Stimulated activated naive CD8-positive, alpha-beta T cell treated with anti-CD3 and anti-CD28 coated beads, Interleukin-15, Interleukin-2, amounts not matched to agents 100 U/mL and 50 U/mL, for 24 hours (primary cell): ENCODE measurements at places on chromosomes 16 and 17.

DNA sequence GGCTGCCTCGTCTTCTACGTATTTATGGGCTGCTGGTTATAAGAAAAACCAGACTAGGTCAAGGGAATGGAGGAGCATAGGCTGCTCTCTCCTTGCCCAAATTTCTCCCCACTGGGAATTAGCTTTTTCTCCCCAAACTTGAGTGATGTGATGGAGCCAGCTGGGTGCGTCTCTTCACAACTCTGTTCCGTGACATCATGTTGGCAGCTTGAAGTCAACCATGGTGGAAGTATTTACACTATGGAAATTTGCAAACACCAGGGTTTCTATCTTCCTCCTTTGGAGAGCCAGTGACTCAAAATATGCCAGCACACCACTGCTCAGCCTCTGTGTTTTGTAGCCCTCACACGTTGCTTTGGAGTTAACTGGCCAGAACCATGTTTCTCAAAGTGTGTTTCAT, 78.1 kb downstream of the OR1D5 start:
- DNase-seq = no peak

GRCh38 chr17:60354223-60354622, 37.7 kb downstream of the USP32 start:
- DNase-seq = no peak

GRCh38 chr16:49531931-49532840, 158.6 kb downstream of the C16orf78 start:
- DNase-seq = no peak

DNA sequence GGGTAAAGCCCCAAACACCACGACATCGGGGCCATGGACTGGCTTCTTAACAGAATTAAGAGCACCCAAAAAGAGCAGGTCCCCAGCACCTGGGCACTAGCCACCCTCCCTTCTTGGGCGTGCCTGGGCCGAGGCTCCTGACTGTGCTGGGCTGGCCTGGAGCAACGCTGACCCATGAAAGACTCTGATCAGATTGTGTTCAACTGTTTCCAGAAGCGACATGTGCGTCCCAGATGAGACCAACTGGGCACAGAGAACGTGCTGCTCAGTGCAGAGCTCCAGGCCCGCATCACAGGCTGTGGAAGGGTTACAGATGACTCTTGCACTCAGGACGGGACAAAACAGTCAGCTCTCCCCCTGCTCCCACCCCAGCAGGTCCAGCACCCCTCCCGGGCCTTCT, 100.7 kb downstream of the KCNJ12 start:
- no peak for DNase-seq

GRCh38 chr17:806346-806745, 24.2 kb downstream of the MRM3 start:
- no peak for DNase-seq

- DNase-seq = no peak
Measured at GRCh38 chr17:63506627-63507026, 16.5 kb upstream of the KCNH6 start.

- DNase-seq = no peak
Measured at GRCh38 chr17:16916557-16916920, 55.4 kb downstream of the TNFRSF13B start.

GRCh38 chr17:20987511-20987910, 55.3 kb downstream of the USP22 start:
- no peak for DNase-seq

DNA sequence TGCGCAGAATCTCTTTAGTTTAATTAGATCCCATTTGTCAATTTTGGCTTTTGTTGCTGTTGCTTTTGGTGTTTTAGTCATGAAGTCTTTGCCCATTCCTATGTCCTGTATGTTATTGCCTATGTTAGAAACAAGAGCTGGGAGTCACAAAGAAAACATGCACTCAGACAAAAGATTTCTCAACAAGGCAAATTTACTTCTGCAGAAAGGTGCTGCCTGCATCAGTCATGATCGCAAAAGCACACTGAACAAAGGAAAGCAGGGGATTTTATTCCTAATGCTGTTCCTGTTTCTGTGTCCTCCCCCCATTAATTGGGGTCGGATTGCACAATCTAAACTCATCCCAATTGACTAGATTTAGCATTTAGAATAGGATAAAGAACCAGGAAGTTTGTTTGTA, 55.9 kb downstream of the ATF7IP2 start:
- no peak for DNase-seq

- no peak for DNase-seq
Measured at GRCh38 chr16:55642611-55643010, 13.2 kb upstream of the SLC6A2 start.

DNA sequence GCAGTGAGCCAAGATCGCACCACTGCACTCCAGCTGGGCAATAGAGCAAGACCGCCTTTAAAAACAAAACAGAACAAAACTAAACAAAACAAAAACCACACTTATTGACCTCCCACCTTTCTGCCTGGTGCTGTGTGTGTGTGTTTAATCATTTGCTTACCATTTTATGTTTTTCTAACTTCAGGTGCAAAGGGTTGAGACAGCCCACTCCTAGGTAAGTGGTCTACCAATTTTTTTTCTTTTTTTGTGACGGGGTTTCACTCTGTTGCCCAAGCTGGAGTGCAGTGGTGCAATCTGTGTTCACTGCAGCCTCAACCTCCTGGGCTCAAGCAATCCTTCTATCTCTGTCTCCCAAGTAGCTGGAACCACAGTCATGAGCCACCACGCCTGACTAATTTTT, 65.8 kb downstream of the SALL1 start:
- no peak for DNase-seq

GRCh38 chr17:75774991-75775668, 9.5 kb upstream of the UNK start:
- no peak for DNase-seq
